RKO (cell line): ENCODE measurements at places on chromosomes 5 and 9.

GRCh38 chr5:167678481-167678880, 613.0 kb upstream of the WWC1 start:
- no peak for DNase-seq

- no peak for DNase-seq
Measured at GRCh38 chr5:112973036-112973435, 3.6 kb upstream of the DCP2 start.

DNA sequence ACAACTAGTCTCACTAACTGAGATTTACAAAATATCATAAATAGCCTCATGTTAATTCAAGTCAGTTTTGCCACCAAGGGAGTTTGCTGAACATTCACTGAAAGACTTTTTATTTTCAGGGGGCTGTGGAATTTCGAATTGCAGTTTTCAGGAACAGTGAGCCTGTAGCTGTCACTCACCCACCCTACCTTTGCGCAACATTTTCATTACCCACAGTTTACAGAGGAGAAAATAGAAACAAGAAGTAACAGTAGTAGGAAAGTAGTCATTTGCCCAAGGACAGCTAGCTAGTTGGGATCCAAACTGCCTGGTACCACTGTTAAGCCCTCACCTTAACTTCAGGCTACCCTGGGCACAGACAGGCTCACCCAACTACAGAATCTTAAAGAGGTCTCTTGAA, 154.1 kb downstream of the ADAMTS12 start:
- no peak for DNase-seq

- DNase-seq: no peak
Measured at GRCh38 chr5:143759396-143760130, 52.4 kb upstream of the HMHB1 start.

GRCh38 chr5:112552791-112553190, 133.7 kb upstream of the EPB41L4A start:
- DNase-seq: no peak

DNA sequence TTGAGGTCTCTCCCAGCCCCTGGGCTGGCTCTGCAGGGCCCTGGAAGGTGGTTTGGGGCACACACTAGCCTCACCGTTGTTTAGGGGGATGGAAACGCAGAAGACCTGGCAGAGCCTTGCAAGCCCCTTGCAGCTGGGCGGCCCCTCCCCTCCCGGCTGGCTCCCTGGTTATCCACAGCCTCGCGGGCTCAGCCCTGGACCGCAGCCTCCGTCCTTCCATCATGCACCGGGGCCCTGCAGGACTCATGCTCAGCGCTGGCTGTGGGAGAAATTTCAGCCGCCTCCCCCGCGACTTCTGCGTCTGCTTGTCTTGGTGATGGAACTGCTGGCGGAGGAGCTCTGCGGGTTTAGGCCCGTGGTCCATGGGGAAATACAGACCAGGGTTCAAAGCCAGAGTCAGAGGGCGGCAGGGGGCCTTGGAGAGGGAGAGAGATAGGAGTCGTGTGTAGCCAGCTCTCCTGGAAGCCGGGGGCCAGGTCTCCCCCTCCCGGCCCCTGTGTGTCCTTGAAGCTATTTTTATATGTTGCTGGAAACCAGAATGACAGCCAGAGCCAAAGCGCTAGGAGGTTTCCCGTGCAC, 75.8 kb upstream of the IER5L start:
- DNase-seq: no peak

GRCh38 chr9:105223544-105224140, 20.8 kb upstream of the SLC44A1 start:
- DNase-seq: no peak

DNA sequence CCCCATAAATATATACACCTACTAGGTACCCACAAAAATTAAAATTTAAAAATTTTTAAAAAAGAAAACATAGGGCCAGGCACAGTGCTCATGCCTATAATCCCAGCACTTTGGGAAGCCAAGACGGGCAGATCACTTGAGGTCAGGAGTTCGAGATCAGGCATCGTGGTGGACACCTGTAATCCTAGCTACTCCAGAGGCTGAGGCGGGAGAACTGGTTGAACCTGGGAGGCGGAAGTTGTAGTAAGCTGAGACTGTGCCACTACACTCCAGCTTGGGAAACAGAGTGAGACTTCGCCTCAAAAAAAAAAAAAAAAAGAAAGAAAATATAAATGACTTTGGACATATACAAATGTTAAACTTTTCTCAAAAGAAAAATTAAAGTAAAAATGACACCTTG, 33.3 kb upstream of the RNF38 start:
- DNase-seq: no peak

DNA sequence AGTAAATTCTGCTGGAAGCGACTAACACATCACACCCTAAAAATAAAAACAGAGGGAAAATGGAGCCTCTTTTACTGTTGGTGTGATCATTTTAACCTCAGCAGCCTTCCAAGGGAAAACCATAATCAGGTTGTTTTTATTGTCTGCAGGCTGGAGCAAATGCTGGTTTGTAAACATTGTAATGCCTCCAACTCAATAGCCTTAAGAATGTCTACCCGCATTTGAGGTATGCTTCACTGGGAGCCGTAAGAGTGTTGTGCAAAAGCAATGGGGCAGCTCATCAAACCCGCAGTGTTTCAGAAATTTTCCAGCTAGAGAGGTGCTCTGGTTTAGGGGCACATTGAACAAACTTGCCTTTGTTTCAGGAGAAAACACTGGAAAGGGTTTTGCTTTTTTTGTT, 17.0 kb downstream of the NIM1K start:
- no peak for DNase-seq

DNA sequence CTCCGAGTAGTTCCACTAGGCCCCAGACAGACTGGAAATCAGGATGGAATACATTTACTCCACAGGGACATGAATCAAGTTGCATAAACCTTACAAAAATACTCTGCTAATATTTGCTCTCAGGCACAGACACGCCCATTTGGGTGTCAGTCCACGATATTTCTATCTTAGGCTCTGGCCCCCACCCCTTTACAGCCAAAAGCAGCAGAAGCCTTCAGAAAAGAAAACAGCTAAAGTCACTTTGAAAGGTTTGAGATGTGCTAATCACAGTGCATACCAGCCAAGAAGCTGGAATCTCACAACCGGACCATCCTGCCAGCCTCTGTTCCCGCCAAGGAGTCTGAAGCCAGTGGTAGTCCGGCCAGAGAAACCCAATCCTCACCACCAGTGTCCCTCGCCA, 22.6 kb downstream of the PTPN3 start:
- no peak for DNase-seq

- no peak for DNase-seq
Measured at GRCh38 chr5:80142996-80143395, 107.8 kb downstream of the THBS4 start.

DNA sequence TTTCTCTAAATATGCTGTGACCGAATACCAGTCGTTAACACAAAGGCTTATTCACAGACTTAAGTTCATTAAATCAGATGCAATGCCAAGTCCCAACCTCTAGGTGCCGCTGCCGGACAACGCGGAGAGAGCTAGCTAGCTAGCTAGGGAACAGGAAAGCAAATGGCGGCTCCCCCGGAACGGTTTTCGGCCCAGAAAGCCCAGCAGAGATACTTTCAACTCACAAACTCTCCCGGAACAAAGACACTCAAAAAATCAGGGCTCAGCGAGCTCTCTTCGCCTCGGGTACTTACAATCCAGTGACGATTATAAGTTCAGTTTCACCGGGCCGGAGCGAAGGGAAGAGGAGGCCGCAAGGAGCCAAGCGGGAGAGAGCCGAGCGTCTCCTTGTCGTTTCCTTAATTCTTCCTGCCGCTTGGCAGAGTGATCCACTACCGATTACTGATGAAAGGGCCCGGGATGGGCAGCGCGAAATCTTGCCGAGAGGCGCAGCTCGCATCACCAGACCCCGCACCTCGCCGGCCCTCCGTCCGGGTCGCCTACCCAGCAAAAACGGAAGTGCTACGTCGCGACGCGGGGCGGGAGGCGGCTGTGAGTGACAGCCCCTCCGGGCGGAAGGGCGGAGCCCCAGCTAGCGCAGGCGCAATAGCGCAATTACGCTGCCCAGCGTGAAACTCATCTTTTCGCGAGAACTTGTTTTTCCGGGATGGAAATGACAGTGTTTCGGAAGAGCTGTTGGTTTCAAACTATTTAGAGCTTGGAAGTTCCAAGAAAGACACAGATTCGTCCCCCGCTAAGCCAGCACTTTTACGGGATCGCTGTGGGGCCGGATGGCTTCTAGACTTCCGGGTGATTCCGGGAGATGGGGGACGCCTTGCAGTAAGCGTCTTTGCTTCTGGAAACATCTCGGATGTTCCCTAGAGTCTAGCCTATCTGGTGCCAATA, at the start of gene TAF7:
Gene TAF7 (minus strand): TSS at position 560 of the 945 bp plus-strand sequence. CDS start 740 bp downstream, outside the sequence.
- peak; percentile 91 for DNase-seq

- DNase-seq: no peak
Measured at GRCh38 chr5:159190170-159190569, 19.2 kb downstream of the RNF145 start.

- no peak for DNase-seq
Measured at GRCh38 chr5:2840372-2840915, 89.0 kb upstream of the IRX2 start.

DNA sequence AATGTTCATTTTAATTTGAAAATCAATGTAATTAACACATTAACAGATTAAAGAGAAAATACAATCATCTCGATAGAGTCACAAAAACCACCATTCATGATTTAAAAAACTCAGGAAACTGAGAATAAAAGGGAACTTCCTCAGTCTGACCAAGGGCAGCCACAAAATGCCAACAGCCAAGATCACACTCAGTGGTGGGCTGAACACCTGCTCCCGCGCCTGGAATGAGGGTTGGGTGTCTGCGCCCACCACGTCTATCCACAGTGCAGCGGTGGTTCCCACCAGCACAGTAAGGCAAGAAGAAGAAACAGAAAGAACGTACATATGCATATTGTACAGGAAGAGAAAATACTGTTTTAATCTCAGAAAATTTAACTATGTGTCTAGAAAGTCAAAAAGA, 11.7 kb upstream of the NSMF start:
- DNase-seq: no peak

- no peak for DNase-seq
Measured at GRCh38 chr5:15365070-15365469, 134.9 kb upstream of the FBXL7 start.

- DNase-seq: no peak
Measured at GRCh38 chr5:145689235-145689634, 145.9 kb downstream of the PRELID2 start.

- no peak for DNase-seq
Measured at GRCh38 chr5:11650936-11651335, 253.3 kb downstream of the CTNND2 start.

DNA sequence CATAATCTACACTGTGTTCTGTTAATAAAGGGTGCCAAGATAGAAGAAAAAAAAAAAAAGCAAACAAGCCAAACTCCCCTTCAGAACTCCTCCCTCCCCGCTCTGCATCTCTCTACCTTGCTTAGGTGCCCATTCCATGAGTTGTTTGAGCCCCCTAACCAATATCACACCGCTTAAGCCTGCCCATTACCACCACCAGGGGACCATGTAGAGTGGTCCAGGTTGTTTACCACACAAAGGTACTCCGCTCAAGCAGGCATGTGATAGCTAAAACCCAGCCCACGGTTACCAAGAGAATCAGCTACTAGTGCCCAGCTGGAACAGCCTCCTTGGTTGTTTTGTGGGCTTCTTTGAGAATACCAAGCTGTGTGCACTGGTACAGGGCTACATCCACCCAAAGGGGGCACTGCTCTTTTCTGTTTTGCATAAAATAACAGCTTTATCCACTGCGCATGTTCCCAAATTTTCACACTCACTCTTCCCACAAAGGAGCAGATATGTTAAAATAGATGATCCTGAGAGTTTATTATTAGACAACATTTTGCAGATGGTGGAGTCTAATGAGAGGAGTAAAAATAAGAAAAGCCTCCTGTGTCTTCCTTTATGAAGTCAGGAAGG, 304.1 kb downstream of the DEPDC1B start:
- DNase-seq: no peak

DNA sequence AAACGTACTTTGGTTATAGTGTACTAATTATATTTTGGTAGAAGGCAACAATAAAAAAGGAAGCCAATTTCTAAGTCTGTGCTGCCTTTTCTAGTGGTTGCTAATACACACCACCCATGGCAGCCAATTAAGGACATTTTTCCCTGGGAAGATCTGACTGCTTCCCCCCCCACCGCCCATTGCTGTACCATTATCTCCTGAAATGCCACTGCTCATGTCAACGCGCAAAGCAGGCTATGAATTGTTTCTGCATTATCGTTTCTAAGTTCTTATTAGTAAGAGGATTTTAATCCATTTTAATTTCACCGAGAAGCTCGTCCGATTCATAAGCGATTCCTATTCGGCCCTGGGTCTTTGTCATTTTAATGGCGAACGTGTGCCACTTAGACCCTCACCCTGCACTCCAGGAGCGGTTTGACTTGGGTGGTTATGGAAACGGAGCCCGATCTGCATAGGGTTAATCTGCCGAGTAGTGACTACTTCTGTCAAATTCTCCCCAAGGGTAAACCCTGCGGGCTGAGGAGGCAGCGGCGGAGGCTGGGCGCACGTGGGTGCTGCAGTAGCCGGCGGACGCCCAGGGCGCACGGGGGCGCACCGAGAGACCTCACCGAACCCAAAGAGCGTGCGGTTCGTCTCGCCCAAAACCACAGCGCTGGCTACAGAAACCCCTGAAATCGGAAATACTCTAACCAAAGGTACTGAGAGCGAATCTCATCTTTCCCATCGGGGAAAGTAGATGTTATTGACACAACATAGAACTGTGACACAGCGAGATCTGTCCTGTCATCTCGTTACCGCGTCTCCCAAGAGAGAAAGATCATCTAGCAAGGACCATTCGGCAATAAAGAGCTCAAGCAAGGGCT, 55.8 kb upstream of the SHC3 start:
- no peak for DNase-seq

- no peak for DNase-seq
Measured at GRCh38 chr5:75148051-75148450, 88.6 kb downstream of the ANKRD31 start.

DNA sequence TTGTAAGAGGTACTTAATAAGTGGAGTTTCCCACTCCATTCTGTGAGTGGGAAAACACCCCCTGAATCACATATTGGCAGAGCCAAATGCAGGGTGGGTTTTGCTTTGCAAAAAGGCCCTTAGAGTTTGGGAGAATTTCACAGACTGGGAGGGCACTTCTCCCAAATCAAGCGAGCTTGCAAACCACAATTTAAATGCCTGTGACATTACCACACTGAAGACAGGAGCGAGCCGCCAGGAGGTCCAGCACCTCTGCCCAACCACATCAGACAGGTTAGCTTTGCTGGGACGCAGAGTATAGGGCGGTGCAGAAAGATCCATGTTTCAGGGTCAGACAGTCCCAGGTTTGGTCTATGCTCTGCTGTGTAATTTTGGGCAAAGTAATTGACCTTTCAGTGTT, 2.3 kb downstream of the ALAD start:
- no peak for DNase-seq

- DNase-seq: no peak
Measured at GRCh38 chr9:115398313-115398650, 280.3 kb upstream of the TNC start.

- no peak for DNase-seq
Measured at GRCh38 chr5:154132718-154133307, 57.7 kb upstream of the GALNT10 start.

GRCh38 chr5:141850244-141850768, 27.9 kb downstream of the PCDH1 start:
- DNase-seq: peak; percentile 54

- DNase-seq: no peak
Measured at GRCh38 chr5:112411903-112412302, 7.2 kb downstream of the EPB41L4A start.
